Fibroblast of the conjunctiva (primary cell): ENCODE measurements at places on chromosomes 1 and 21.

DNA sequence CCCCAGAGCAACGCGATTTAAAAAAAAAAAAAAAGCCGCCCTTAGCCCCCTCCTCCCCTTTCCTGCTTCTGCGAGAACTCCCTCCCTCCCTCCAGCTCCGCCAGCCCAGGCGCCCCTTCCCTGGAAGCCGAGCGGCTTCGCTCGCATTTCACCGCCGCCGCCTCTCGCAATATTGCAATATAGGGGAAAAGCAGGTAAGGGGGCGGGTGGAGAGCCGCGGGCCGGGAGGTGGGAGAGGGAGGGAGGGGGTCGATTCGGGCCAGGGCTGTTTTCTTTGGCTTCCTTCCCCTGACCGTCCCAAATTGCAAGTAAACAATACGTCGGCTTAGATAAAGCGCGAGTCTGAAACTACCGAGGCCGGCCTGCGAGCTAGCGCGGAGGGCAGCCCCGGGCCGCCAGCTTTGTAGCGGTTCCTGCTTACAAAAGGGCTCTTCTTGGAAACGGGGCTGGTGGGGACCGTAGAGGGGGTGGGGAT lies 408 bp downstream of the LMO4 start:
- DNase-seq: no peak

DNA sequence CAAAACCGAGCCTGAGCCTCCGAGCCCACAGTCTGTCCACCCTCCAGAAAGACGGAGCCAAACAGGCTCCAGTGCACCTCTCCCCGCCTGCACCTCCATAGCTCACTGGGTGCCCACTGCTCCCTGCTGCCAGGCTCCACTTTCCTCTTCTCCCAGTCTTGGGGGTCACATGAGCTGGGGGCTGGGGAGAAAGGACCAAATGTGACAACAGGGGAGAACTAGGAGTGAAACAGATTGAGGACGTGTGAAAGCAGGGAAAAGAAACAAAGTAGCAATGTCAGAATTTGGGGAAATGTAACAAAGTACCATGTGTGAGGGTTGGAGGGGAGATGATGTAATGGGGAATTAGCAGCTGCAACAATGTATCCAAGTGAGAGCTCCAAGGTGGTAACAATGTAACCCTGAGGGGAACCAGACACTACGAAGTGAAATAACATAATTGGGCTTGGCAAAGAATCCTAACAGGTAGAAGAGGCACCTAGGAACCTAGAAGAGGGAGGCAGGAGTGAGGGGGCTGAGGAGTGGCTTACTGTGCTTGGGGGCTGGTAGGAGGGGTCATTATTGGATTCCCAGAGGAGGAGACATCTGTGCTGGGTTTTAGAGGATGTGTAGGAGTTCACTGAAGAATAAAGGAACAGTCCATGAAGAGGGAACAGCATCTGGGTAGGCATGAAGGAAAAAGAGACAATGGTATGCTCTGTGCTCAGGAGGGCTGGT lies 12.5 kb downstream of the SDC3 start:
- DNase-seq: peak; percentile 32

- no peak for DNase-seq
Observed at GRCh38 chr1:95321531-95321930, 87.5 kb downstream of the RWDD3 start.

GRCh38 chr1:108041360-108042142 lies 76.6 kb upstream of the VAV3 start:
- peak; percentile 54 for DNase-seq
